Endothelial cell (in vitro differentiated cells): ENCODE measurements at places on chromosomes 7 and 10. TPM values are rescaled to one million over a fixed set of nuclear protein-coding genes. Genes with fewer than 3 reads are reported as not detected.

Gene DPCD
- 16.7 TPM for total RNA-seq

Gene TMEM225B
- total RNA-seq: 0.46 TPM

Gene MEIG1
- 0.80 TPM for total RNA-seq

DNA sequence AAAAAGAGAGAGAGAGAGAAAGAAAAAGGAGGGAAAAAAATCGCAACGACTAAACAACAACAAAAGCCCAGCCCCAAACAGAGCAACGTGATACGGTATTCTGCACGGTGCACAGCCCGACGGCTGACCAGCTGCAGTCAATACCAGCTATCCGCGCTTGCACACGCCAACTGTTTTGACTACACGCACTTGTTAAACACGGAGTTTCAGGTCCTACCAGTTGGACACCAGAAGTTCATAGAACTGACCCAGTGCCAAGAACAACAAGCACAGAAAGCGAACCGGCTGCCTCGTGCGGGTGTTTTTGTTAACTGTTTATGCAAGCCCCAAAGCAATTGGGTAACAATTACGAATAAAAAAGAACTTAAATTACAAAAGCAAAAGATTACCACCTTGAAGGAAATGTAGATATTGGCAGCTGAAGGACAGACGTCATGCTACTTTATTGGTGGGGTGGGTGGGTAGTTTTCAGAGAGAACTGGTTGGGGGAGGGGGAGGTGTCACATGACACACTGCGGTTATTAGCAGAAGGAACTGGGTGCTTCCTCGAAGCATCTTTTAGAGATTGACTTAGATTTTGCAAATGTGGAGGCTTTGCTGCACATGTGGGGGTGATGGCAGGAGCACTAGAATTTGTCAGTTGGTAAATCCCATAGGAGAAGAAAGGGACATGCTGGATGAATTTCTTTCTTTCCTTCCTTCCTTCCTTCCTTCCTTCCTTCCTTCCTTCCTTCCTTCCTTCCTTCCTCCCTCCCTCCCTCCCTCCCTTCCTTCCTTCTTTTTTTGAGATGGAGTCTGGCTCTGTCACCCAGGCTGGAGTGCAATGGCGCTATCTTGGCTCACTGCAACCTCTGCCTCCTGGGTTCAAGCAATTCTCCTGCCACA, 110.6 kb upstream of the EFCAB10 start:
- H3K36me3 ChIP-seq: peaks cover 18% of the 10 kb centered on the region
- peaks cover 7% of the 10 kb centered on the region for H3K27me3 ChIP-seq
- H3K4me1 ChIP-seq: peaks cover 12% of the 10 kb centered on the region

GRCh38 chr7:133230591-133231194, 22.2 kb upstream of the EXOC4 start:
- no peaks in the 10 kb centered on the region for H3K36me3 ChIP-seq
- peaks cover 2% of the 10 kb centered on the region for H3K27me3 ChIP-seq
- no peak overlapping the region for H3K27ac ChIP-seq

DNA sequence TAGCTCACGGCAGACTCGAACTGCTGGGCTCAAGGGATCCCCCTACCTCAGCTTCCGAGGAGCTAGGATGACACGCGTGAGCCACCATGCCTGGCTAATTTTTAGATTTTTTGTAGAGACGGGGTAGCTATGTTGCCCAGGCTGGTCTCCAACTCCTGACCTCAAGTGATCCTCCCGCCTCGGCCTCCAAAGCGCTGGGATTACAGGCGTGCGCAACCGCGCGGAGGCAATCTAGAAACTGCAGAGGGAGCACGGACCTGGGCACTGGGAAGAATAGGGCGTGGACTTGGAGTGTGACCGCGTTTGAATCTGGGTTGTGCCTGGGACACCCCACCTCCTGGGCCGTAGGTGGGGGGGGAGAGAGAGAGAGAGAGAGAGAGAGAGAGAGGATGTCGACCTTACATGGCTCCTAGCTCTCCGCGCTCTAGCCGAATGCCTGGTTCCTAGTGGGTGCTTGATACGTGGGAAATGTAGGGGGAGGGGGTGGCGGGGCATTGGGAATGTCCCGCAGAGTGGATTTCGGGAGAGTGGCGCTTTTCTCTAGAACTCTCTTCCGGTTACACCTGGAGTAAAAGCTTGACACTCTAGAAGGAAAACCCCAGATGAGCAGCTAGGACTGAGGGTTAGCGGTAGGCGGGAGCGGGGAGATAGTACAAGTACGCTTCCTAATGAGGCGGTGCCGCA, 1.2 kb upstream of the MAP3K8 start:
- no peak for DNase-seq
- H3K4me3 ChIP-seq: peak overlapping the region; percentile 92
- no peaks in the 10 kb centered on the region for H3K36me3 ChIP-seq
- H3K4me1 ChIP-seq: peaks cover 21% of the 10 kb centered on the region
- peak overlapping the region; percentile 90 for H3K27ac ChIP-seq
